Stimulated activated CD8-positive, alpha-beta memory T cell treated with anti-CD3 and anti-CD28 coated beads, Interleukin-4, amount 100 ng/mL, for 24 hours (primary cell): ENCODE measurements at places on chromosomes 11 and 22.

DNA sequence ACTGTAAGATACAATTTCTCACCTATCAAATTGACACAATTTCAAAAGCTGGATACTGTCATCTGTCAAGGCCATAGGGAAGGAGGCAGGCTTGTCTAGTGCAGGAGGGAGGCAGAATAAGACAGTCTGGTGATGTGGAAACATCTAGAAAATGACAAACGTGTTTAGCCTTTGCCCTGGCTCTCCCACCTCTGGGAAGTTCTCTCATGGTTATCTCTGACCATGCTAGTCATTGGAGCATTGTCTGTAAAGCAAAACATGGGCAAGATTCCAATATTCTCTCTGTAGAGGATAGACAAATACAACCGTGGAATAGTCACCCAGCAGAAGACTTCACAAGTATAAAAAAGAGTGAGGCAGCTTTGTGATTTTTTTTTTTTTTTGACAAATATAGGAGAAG lies 9.1 kb upstream of the SERHL2 start:
- no peak for DNase-seq

DNA sequence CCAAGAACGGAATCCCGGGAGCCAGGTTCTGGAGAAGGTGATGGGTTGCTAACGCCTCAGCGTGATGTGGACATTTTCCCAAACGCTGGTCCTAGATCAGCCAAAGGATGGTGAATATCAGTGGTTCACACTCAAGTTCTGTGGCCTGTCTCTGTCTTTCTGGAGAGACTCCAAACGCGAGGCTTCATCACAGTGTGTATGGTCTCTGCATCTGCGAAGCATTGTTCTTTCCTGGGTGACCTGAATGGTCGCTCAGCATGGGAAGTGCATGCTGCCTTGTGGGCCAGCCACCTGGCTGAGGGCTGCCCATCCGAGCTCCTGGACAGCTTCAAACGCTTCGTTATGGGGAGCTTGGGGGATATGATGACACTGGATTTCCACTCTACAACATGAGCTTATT lies 810.0 kb downstream of the TBC1D22A start:
- DNase-seq = no peak

DNA sequence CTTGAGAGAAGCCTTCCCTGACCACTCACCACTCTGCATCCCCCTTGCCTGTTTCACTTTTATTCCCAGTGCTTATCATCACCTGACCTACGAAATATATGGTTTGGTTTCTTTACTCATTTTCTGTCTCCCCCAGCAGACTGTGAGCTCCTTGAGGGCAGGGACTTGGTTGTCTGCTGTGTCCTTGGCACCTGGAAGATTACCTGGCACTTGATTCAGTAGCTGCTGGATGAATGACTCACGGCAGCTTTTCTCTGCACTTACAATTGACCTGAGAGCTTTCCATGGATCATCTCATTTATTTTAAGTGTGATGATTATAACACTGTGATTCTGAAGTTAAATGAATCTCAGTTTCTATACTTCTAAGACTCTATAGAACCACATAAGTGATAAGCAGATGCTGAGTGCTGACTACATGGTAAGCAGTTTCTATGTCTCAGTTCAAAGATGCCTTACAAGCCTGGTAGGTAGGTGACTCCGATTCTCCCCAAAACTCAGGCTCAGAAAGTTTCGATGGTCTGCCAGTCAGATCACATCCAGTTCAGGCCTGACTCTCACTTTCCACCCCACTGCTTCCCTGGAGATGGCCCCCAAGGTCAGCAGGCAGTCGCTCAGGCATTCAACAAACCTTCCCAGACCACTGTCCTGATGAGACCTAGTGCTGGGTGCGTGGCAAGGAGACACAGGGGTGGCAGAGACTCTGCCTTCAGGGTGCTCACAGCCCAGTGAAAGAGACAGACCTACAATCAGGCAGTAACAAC lies 11.6 kb downstream of the IL2RB start:
- DNase-seq = no peak

DNA sequence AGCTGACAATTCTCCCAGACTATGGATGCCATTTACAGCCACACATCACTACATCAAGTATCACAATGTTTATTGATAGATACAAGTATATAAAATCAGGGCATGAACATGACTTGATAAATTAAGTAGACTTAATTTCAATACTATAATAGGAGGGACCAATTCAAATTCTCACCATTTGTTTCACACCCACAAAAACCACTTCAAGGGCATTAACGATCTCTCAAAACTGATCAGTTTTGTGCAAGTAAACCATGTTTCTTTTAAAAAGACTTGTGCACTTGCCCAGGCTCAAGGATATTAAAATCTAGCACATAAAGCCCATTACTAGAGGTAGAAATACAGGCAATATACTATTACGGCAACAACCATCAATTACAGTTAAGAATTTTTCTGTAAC lies 11.7 kb downstream of the EIF4G2 start:
- no peak for DNase-seq

GRCh38 chr22:30718491-30718890 lies 23.8 kb downstream of the OSBP2 start:
- no peak for DNase-seq

DNA sequence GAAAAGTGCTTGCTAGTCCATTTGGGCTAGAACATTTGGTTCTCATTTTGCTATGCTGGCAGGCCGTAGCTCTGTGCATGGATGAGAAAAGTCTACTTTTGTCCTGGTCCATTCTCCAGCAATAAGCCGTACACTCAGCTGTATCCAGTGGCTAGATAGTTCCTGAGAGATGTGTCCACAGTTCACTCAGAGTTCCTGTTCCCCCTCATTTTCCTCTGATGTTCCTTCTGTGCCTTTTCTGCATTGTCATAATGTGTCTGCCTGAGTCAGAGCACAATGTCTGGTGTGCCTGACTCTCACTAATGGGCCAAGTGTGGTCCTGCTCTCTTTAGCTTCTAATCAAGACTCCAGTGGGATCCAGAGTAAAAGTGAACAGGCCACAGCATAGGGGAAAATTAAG lies 215.7 kb upstream of the CTSC start:
- DNase-seq = no peak

DNA sequence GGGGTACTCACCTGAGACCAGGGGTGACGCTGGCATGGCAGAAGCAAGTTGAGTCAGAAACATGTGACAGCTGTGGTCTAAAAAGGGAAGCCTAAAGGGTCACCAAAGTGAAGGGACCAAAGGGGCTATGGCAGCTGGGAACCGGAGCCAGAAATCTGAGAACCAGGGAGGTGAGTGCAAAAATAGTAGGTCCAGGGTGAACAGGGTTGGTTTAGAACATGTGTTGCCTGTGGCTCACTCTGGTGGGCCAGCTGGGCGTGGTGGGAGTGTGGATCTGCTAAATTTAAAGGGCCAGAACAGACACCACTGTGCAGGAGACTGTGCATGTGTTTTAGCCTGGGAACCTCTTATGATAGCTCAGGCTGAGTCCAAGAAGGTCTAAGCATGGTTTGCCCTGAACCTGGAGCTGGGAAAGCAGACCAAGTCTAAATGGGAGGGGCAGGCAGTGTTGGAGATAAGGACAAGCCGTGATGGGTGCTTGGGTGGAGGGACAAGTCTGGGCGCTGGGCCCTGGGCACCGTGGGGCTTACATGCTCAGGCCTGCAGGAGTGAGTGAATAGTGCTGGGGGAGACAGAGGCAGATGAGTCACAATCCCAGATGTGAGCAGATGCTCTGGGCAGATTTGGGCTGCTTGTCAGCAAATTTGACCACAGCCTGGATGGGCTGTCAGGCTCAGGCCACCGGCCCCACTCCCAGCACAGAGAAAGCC lies 41.4 kb upstream of the ZBED5 start:
- no peak for DNase-seq

DNA sequence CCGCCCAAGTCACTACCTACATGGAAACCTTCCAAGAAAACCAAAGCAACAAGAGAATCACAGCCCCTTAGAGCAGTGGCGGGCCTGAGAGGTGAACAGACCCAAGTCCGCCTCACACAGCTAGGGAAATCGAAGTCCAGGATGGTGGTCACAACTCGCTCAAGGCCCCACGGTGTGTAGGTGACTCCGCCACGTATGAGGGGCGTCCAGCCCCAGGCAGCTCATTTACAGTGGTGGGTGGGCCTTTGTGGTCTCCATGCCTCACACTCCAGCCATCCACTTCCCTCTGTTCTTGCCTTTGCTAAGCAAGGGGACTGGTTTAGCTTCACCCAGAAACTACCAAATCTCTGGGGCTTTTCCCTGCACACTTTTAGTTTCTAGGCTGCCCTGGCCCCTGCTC lies 9.7 kb upstream of the TCF20 start:
- no peak for DNase-seq

DNA sequence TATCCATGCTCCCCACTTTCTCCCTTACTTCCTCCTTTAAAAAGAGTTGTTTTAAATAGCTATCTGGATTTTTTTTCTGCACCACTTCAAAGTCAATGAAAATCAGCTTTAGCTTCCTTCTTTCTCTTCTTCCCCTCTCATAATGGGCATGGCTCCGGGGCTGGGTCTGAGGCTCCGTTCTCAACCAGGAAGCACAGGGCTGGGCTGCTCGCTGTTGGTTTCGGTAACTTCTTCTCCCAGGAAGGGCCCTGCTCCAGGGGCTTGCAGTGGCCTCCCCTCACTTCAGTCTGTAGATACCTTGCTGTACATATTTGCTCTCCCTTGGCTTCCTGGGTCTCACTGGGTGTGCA lies 23.8 kb downstream of the MICAL2 start:
- DNase-seq = no peak

DNA sequence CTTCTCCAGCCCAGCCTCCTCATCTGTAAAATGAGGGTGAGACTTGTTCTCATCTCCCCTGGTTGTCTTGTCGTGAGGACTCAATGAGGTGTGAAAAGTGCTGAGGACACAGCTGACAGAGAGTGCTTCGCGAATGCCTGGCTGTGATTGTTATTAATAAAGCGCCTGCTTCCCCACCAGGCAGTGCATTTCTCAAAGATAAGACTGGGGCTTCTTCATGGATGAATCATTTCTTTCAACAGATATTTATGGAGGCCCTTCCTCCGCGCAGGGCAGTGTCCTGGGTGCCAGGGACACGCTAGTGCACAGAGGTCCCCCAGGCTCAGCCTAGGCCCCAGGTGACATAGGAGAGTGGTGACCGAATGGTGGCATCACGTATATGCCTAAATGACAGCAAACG lies 34.3 kb upstream of the SHISAL1 start:
- no peak for DNase-seq

GRCh38 chr11:119149018-119149785 lies at the start of gene ABCG4:
Gene ABCG4, plus strand, starts transcription at chr11:119149052. Its CDS starts 914 bp downstream, at chr11:119149966.
- no peak for DNase-seq

- DNase-seq = no peak
These were observed 29.5 kb downstream of the TMEM123 start for GRCh38 chr11:102422817-102423712.

DNA sequence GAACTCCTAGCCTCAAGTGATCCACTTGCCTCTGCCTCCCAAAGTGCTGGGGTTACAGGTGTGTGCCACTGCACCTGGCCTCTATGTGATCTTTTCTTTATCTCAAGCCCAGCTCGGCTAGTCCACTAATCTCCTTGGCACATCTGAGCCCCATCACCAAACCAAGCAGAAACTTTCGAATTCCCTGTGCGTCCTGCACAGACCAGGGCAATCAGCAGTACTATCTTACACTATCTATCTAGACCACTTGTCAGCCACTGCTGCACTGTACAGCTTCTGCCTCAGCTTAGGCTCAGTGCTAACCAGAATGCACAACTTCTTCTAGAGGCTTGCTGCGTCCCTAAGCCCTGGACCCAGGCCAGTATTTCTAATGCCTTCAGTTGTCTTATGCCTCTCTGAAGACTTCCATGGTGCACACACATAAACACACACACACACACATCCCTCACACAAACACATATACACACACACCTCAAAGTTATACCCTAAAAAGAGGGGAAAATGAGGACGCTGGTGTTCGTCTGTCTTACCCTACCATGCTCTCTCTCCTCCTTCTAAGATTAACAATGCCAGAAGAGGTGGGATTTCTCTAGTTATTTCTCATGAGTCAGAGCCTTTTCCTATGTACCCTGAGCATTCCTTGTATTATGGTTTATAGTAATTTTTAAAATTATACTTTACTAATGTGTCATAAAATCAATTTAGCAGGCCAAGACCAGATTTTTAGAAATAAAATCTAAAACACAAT lies 59.3 kb upstream of the FAM181B start:
- DNase-seq = no peak

GRCh38 chr22:46092670-46093410 lies 57.5 kb upstream of the PPARA start:
- no peak for DNase-seq

DNA sequence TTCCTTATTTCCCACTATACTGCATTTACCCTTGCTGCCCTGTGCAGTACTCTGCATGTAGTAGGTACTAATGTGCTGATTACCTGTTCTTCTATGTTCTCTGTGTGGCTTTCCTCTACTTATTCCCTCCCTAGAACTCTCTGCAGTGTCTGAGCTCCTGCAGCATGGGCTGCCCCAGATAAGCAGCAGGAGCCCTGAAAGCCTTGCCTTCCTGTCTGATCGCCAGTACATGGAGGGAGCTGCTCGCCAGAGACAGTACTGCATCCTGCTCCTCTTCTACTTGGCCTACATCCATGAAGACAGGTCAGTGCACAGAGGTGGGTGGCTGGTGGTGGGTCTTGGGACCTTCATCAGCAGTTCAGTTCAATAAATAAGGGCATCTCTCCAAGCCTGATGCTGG lies 42.2 kb upstream of the CCDC134 start:
- no peak for DNase-seq

GRCh38 chr22:36811094-36811800 lies 5.6 kb downstream of the PVALB start:
- DNase-seq = no peak

DNA sequence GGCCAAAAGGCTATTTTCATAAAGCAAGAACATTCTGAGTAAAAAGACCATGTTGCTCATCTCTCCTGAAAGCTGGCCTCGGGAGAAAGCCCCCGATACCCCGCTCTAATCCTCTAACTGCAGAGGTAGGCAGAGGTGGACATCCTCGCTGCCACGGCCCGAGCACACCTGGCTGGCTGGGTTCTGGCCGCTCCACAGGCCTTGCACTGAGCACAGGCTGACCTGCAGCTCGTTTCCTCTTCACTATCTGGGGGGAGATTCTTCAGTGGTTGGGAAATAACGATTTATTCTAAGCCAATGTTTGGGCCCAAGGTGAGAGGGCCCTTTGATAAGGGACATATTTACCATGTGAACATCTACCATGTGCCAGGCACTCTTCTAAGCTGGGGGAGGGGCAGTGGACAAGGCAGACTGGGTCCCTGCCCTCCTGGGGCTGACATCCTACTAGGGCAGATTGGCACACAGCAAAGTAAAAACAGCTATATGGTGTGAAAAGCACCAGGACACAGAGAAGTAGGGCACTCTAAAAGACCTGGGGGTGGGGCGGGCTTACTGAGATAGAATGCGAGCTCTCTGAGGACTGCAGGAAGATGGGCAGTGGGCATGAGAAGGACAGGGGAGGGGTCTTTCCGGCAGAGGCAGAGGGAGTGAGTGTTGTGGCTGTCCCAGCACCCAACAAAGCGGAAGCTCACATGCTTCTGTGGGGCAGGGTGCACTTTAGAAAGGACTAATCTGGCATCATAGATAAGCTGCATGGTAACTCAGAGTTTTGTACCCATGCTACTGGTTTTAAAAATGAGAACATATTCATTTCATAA lies 65.5 kb upstream of the ARFGAP3 start:
- DNase-seq = no peak
